Stimulated activated CD4-positive, alpha-beta T cell treated with anti-CD3 and anti-CD28 coated beads, Interleukin-1b, Interleukin-23, amount 100 ng/mL, for 4 hours (primary cell): ENCODE measurements at places on chromosomes 5 and 9.

GRCh38 chr9:76591256-76591950 is 132.4 kb downstream of the GCNT1 start:
- no peak for DNase-seq

DNA sequence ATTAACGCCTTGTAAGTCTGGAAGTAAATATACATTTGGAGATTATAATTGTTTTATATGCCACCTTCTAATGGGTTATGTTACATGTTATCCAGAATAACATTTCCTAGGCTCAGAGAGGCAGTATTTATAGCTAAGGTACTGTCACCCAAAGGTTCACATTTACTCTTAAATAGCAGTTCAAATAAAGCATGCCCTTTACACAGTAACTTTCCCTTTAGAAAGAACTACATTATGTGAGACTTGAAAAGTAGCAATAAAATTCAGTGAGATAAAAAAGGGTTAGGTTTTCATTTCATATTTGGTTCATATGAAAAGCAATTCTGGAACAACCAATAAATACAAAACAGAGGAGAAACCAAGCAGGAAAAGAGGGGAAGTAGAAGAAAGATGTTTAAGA is 35.1 kb downstream of the SKIC3 start:
- no peak for DNase-seq

- no peak for DNase-seq
These were observed 69.6 kb downstream of the PTPDC1 start for GRCh38 chr9:94153905-94154304.

DNA sequence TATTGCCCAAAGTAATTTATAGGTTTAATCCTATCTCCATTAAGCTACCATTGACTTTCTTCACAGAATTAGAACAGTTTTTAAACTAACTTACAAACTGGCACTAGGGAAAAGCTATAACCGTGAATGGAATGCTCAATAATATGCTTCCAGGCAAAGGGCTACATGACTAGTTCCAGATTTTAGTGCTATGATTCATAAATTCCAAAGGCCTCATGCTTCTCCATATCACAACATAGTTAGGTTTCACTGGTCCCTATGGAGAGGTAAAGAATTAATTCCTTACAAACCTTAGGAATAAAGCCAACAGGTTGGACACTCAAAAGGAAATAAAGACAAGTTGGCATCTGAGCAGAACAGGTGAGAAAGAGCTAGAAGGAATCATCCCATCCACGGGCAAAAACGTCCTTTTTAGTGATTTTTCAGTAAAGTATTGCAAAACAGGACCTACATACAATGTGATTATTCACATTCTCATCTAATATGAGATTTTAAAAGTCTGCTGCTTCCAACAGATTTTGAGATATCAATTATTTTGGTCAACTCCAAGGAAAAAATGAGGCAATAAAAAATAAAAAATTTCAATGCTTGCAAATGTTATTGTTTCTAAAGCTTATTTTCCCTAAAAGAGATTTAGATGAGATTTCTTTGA is 97.0 kb upstream of the TARS1 start:
- no peak for DNase-seq

DNA sequence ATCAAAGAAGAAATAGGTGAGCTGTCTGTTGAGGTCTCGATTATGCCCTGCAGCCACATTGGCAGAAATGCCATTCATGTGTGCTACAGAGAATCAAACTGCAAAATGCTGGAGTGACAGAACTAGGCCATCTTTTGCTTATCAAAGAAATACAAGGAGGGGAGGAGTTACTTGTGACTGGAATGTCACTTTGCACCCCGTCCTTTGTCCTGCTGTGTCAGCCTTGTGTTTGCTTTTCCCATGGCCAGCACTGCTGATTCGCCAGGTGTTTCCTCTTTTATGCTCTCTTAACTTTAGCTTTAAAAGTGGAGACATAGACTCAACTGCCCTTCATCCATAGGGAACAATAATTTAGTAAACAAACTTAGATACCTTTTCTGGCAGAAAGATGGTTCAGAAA is 54.3 kb downstream of the SLC46A2 start:
- DNase-seq, result no peak

GRCh38 chr9:128986671-128987070 is 39.2 kb downstream of the NUP188 start:
- no peak for DNase-seq

DNA sequence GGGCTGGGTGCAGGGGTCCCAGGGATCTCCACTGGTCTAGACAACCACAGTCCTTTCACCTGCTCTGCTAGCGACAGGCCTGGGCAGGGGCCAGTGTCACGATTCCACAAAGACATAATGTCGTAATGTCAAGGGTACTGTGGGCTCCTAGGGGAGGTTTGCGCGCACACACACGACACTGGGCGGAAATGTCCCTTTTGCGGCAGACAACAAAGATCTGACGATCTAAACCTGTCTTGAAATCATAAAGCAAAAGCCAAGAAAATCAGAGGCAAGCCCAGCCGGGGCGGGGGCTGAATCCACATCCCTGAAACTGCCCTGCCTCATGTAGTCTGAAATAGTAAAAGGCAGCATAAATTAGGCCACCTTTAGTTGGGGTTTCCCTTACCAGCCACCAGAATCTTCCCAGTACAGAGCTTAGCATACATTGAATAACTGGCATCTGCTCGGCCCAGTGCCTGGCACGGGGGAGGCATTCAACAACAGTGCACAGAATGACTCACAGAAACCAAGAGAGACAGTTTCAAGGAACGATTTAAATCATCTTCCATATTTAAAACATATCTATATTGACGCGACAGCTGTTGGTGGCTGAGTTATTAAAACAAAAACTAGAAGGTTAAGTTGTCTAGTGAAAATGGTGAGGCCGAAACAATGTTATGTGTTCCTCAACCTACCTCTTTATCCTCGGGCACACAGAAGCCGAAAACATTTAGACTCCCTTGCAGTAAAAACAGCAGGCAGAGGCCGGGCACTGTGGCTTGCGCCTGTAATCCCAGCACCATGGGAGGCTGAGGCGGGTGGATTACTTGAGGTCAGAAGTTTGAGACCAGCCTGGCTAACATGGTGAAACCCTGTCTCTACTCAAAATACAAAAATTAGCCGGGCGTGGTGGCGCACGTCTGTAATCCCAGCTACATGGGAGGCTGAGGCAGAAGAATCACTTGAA is 151.0 kb downstream of the MYO10 start:
- peak; percentile 21 for DNase-seq

- no peak for DNase-seq
These were observed 638.0 kb downstream of the IRX1 start for GRCh38 chr5:4233671-4234070.

DNA sequence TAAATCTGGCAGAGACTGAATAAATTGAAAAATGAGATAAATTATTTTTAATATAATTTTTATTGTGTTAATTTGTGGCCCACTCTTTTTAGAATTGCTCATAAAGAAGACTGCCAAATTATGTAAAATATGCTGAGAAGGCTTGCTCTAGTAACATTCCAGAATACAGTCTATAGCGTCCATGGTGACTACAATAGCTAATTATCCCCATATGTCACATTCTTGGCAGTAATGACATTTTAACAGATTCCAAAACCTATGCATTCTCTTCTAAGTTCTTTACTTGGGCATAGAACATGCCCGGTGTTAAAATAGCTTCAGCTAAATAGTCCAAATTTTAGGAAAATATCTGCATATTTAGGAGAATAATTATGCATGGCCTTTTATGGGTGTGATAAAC is 697.0 kb upstream of the SEMA6A start:
- no peak for DNase-seq

DNA sequence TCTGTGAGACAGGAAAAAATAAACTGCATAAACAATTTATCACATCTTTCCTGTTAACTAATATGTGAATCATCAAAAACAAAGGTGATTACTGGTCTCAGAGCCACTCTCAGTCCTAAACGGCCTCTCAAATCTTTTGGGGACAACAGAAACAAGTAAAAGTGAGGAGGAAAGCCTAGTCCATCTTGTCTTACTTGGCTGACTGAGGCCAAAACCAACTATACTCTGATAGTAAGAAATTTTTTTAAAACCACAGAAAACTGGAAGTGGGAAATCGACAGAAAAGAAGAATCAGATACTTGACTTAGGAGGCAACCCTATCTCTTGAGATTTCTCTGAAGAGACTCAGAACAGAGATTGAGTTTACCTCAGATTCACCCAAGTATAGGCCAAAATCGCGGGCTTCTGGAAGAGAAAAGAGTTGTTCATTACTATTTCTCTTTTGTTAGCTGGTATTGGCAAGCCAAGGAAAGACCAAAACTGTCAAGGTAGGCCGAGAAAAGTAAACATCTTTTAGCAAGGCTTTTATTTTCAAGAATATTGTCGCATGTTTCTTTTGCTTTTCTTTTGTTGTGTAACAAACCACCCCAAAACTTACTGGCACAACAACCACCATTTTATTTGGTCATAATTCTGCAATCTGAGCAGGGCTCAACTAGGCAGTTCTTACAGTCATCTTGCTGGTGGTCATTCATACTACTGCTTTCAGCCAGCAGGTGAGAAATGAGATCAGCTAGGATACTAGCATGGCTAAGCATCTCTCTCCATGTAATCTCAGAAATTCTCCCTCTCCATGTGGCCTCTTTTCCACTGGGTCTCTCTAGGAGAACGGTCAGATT is 46.1 kb downstream of the RFX3 start:
- DNase-seq, result no peak

GRCh38 chr5:100863739-100864138 is 39.3 kb downstream of the ST8SIA4 start:
- no peak for DNase-seq

- no peak for DNase-seq
These were observed 86.5 kb upstream of the NR5A1 start for GRCh38 chr9:124593651-124594058.

DNA sequence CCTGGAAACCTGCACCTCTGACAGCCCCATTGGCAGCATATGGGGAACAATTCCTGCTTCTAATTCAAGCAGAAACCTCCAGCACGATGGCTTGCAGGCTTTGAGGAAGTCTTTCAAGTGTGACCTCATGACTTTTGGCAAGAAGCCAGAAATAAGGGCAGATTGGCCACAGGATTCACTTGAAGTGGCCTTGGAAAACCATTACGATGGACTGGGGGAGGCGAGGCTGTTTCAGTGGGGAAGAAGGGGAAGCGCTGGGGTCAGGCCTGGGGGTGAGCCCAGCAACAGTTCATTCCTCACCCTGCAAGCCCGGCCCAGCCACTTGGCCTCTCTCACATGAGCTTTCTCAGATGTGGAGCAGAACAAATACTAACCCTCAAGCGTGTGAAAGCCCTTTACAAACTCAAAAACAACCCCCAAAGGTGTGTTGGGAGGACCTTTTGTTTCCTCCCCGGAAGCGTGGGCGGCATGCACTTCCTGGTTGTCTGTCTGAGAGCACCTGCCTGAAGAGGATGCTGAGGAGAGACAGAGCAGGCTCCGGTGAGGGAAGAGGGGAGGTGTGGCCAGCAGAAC is 26.9 kb upstream of the EEIG1 start:
- DNase-seq, result peak; percentile 84

DNA sequence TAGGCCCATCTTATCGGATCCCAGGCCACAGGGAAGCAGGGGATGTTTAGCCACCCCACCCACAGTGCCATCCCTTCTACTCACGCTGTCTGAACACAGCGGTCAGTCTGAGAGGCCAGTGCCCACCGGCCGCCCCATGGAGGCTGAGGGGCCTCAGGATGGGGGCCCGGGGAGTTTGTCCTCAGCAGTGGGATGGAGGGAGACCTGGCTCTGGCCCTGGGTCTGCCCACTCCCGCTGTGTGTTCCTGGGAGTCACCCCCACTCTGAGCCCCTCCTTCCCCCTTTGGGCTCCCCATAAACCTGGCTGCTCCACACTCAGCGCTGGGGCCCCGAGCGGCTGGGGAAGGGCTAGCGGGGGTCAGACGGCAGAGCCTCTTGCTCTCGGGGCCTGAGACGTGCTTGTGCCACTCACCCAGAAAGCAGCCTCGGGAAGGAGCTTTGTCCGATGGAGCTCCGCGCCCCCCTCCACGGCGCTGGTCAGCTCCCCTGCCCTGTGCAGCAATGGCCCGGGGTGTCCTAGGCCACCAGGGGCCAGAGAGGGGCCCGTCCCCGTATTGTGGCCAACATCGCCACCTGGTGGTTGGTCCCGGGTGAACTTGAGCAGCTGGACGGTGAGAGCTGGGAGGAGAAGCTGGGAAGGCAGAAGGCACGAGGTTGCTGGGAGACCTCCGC is 10.9 kb upstream of the LAMC3 start:
- no peak for DNase-seq

GRCh38 chr9:124286292-124286931 is 28.7 kb downstream of the NEK6 start:
- DNase-seq, result peak; percentile 30

- DNase-seq, result no peak
These were observed 11.5 kb downstream of the SQSTM1 start for GRCh38 chr5:179832039-179832745.

DNA sequence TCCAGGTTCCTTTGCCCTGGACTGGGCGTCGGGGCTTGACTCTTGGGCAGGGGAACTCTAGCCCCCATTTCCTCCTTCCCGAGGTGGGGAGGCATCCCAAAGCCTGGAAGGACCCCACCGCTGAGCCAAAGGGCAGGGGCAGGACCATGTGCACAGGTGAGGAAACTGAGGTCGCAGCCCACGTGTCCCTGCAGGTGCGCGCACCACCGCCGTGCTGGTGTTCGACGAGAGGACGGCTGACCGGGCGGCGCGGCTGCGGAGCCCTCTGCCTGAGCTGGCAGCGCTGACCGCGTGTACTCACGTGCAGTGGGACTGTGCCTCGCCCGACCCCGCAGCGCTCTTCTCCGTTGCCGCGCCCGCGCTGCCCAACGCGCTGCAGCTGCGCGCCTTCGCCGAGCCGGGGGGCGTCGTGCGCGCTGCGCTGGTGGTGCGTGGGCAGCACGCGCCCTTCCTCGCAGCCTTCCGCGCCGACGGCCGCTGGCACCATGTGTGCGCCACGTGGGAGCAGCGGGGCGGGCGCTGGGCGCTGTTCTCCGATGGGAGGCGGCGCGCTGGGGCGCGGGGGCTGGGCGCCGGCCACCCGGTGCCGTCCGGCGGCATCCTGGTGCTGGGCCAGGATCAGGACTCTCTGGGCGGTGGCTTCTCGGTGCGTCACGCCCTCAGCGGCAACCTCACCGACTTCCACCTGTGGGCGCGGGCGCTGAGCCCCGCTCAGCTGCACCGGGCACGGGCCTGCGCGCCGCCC is 2.8 kb downstream of the ADGRD2 start:
- no peak for DNase-seq

- DNase-seq, result no peak
These were observed 49.5 kb upstream of the COL15A1 start for GRCh38 chr9:98894171-98894570.

- DNase-seq, result no peak
These were observed 111.2 kb downstream of the LMNB1 start for GRCh38 chr5:126888175-126888574.

GRCh38 chr5:41736641-41737040 is 133.6 kb downstream of the OXCT1 start:
- no peak for DNase-seq

- DNase-seq, result no peak
These were observed 44.8 kb upstream of the IER5L start for GRCh38 chr9:129222819-129223218.

DNA sequence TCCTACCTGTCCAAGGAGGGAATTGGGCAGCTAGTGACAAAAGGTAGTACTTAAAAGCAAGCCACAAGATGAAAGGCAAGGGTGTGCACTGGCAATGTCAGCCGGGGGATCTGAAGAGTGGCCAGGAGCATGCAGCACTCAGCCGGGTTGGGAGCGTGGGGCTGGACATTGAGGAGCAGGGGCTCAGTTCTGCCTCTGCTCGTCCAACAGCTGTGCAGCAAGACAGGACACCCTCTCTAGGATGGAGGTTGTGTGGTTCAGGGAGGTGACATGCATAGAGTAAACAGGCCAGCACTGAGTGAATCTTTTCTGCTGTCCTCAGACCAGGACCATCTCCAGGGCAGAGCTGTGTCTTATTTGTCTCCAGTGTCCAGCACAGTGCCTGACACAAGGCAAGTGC is 235.3 kb downstream of the CRB2 start:
- no peak for DNase-seq

- DNase-seq, result no peak
These were observed 545.9 kb upstream of the PTPRD start for GRCh38 chr9:11158676-11159075.
